ENCODE measurements at places on chromosomes 5 and 9.

- no peak for DNase-seq
These were observed 22.6 kb upstream of the CTNNAL1 start for GRCh38 chr9:109035684-109036423.

DNA sequence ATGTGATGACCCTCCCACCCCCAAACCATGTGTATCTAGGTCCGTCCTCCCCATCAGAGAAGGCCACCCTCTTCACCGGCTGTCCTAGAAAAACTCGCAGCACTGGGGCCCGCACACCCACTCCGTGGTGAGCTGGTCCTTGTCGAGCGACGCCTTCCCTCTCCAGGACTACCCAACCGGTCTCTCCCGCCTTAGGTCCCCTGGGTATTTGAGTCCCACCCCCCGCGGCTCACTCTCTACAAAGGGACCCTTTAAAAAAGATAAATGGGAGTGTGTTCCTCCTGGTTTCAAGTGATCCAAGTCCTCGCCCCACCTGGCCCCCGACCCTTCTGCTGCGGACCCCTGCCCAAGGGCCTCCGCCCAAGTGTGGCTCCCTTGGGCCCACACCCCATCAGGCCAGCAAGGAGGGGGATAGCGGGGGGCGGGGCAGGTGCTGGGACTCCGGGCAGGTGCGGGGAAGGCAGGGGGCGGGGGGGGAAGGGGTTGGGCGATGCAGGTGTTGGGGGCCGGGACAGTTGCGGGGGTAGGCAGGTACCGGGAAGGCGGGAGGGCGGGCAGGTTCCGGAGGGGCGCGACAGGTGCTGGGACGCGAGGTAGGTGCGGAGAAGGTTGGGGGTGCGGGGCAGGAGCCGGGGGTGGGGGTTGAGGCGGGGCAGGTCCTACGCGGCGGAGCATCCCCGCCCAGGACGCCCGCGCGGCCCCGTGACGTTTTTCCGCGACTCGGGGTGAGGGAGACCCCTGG is 970 bp upstream of the ARRDC1 start:
- no peak for DNase-seq

DNA sequence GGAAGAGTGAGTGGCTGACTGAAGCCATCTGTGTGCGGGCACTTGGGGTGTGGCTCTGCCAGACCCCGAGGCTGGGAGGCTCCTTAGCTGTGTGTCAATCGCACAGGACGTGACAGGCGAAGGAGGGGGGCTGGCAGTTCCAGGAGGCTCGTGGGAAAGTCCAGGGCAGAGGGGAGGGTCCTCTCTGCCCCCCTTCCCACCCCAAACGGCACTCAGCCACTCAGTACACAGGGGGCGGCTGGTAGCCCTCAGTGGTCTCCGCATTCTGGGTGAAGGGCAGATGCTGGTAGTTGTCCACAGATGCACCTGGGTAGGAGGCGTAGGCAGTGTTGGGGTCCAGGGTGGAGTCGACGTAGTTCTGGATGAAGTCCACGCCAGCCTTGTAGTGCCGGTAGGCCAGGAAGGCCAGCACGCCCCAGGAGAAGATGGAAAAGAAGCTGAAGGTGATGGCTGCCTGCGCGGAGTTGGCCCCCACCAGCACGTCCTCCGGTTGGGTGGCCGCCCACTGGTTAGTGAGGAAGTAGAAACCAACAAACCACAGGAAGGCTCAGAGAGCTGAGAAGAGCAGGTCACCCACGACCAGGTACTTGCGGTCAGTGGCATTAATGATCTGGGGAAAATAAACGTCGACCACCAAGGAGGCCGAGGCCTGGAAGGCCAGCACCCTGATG is 85.4 kb upstream of the CEP78 start:
- no peak for DNase-seq

DNA sequence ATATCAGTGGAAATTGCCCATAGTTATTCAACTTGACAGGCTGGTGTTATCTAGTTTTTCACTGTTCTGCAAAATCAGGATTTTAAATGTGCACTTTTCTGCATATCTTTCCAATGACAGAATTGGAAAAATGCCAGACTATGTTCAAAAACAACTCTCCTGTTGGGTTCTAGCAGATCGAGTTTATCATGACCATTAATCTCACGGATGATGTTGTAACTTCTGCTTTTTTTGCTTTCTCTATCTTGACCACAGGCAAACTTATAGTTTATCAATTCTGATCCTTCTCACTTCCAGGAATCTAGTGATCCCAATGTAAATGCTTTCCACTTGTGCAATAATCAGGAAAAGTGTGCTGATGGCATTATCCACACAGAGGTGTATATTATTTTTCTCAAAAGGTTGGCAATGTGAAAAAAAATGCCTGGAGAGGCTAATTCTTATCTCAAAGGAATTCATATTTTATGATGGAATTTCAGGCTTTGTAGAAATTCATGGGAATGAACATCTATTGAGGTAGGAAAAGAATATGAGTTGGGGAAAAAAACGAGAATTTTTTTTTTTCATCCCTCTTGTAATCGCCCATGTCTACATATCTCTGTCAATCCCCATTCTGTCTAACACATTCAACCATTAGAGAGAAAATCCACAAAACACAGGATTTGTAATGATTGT is 73.6 kb upstream of the DAB2 start:
- no peak for DNase-seq

DNA sequence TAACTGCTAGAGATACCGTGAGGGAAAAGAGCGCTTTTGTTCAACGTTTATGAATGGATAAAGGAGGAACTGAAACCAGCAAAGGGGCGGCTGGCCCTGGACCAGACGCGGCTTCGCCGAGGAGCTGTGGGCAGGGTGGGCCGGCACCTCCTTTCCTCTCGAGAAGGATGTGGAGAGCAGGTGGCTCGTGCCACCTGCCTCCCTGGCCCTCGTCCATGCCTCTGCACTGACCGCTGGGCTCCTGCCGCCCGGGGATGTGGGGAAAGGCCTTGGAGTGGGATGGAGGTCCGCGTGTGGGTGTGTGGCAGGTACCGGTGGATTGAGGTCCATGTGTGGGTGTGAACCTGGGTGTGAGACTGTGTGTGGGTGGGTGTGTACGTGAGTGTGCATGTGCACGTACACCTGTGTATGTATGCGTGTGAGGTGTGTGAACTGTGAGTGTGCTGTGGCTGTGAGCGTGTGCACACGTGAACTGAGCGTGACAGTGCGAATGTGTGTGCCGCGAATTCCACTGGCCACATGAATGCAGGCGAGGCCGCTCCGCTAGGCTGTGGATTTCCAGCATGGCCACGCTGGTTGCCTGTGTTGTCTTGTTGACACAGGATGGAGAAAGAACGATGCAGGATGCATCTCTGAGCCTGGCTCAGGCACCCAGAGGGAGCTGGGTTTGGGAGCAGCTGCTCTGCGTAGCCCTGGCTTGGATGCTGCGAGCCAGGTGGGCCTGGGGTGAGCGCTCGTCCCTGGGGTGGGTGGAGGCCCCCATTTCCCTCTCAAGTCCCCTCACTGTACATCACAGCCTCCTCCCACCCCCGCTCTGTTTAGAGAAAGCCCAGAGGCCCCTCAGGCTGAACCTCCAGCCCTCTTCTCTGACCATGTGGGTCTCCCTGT is 4.4 kb upstream of the CEP72 start:
- DNase-seq = no peak

DNA sequence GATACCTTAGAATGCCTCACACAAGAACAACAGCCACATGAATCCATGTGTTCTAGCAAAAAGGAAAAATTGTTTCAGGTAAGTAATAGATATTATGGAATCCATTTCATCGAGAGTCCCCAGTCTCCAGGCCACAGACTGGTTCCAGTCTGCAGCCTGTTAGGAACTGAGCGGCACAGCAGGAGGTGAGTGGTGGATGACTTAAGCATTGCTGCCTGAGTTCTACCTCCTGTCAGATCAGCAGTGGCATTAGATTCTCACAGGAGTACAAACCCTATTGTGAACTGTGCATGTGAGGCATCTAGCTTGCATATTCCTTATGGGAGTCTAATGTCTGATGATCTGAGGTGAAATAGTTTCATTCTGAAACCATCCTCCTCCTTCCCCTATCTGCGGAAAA is 207.0 kb downstream of the CSNK1G3 start:
- no peak for DNase-seq

DNA sequence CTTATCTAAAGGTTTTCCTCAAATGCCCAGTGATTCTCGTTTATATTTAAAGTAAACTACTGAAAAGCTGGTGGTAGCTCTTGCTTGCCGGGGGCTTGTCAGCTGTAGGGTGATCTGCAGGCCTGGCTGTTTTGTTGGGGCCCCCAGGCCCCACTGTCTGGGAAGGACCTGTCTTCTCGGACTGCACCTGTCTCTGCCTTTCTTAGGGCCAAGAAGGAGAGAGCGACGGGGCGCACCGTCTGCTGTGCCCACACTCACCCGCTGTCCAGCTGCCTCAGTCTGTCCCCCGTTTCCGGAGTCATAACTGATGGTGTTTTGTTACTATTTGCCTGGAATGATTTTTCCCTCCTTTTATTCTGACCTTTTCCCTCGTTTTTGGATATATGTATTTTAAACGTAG is 94.1 kb upstream of the CACNA1B start:
- no peak for DNase-seq

GRCh38 chr5:149453618-149454415 is 74.7 kb upstream of the IL17B start:
- DNase-seq = no peak

DNA sequence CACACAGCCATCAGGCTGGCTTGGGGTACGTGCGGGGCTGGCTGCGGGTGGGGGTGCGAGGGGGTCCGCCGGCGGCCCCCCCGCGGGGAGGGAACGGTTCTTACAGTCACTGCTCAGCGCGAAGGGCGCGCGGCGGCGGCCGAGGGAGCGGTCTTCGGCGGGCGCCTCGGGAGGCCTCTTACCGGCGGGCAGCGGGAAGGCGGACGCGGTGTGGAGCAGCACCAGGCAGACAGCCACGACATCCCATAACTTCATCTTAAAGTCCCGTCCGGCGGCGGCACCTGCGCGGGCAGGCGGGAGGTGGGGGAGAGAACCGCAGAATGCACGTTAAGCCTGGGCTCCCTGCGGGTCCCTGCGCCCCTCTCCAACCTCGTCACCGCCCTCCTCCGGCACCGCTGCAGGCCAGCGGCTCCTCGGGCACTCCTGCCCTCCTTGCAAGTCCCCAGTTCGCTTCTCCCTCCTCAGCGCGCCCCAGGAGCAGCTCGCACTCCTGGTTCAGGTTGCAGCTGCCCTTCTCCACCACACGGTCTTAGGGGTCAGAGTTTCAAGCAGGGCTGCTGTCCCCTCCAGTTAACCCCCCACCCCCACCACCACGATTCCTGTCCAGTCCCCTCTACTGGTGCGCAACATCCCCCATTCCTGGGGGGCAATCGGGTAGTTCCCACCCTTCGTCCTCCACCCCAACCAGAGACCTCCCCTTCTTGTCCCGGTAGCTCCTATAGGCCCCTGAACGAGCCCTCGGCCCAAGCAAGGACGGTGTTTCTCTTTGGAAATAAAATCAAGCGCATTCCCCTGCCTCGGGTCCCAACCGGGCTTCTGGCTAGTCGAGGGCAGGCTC is 5.1 kb downstream of the GDNF start:
- DNase-seq = no peak

DNA sequence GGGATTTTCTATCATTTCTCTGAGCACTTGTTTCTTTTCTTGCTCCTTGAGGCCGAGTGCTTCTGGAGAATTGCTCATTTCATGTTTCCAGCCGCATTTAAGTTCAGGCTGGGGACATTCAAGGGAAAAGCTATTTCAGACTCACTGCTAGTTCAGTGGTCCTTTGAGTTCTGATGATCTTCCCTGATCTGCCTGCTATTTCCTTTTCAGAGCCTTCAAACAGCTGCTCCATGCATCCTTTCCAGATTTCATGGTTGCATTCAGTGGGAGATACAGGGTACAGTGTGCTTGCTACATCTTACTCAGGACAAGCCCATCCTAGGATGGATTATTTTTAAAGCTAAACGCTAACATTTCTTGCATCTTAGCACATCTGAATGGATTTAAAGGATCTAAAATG is 14.7 kb downstream of the NDUFS4 start:
- DNase-seq = no peak

Data from T47D (cell line).